Spinal cord (tissue), 10 donors: ENCODE measurements at places on chromosomes 7 and 10.

DNA sequence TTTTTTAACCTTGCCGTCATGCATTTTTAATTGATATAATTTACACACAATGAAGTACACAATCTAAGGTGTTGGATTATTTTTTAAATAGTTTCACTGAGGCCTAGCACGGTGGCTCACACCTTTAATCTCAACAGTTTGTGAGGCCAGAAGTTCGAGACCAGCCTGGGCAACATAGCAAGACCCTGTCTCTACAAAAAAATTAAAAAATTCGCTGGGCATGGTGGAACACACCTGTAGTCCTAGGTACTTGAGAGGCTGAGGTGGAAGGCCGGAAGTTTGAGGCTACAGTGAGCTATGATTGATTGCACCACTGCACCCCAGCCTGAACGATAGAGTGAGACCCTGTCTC lies 92.8 kb upstream of the OIT3 start:
- no peaks in the 10 kb centered on the region for H3K27me3 ChIP-seq
- H3K27ac ChIP-seq: no peak overlapping the region
- DNase-seq: no peak

DNA sequence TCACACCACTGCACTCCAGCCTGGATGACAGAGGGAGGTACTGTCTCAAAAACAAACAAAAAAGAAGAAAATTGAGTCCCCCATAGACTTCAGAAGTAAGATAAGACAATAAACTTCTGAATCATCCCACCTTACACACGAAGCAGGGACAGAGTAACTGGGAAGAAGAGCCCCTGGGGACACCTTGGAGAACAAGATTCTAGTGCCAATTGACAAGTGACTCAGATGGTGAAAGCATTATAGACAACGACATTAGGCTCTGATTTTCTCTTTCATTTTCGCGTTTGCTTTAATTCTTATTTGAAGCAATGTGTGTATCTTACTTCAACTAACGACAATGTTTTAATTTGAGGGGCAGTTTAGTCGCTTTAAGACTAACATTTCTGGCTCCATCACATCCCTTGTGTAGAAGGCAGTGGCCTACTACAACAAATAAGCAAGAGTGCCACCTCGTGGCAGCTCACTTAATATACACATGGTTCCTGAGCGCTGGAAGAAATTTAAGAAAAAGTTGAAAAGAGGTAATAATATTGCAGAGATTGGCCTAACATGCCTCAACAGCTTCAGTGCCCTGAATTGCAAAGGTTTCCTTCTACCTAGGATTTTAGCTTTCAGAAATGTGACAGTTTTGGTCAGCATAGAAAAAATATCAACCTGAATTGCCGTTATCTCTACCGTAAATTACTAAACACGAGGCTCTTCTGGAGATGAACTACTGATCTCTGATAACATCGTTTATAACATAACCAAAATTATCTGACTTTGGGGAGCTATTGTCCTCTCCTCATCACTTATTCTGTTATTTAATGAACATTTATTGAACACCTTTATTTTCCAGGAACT lies 36.7 kb downstream of the ASNS start:
- H3K27me3 ChIP-seq: no peaks in the 10 kb centered on the region
- no peaks in the 10 kb centered on the region for H3K4me1 ChIP-seq
- no peak overlapping the region for H3K4me3 ChIP-seq
- H3K36me3 ChIP-seq: no peaks in the 10 kb centered on the region
- peak; percentile 84 for DNase-seq

GRCh38 chr10:3790272-3790671 lies 5.3 kb upstream of the KLF6 start:
- no peak overlapping the region for H3K4me3 ChIP-seq
- DNase-seq: no peak
- H3K27me3 ChIP-seq: no peaks in the 10 kb centered on the region
- peaks cover 9% of the 10 kb centered on the region for H3K4me1 ChIP-seq
- H3K36me3 ChIP-seq: no peaks in the 10 kb centered on the region

- H3K4me1 ChIP-seq: no peaks in the 10 kb centered on the region
- no peaks in the 10 kb centered on the region for H3K36me3 ChIP-seq
- H3K27ac ChIP-seq: no peak overlapping the region
- no peak overlapping the region for H3K4me3 ChIP-seq
- no peak for DNase-seq
Measured at GRCh38 chr7:18693406-18693805, 197.9 kb downstream of the HDAC9 start.

DNA sequence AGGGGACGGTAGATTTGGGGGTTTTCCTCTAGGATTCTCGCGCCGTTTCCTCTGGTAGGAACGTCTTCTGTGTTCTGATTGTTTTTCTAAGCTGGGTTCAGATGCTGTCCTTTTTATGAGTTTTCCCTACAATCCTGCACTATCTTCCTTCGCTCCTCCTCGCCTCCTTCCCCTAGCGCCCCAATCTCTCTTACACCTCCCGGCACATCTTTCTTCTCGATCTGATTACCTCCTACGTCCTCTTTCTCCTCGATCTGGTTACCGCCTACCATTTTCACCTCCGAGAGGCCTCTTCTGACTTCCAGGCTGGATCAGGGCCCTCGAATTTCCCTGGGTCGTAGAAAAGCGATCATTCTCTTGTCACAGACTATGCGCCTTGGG lies 413 bp downstream of the BUD31 start:
- H3K4me1 ChIP-seq: peaks cover 13% of the 10 kb centered on the region
- peak overlapping the region; percentile 98 for H3K27ac ChIP-seq
- no peaks in the 10 kb centered on the region for H3K27me3 ChIP-seq

DNA sequence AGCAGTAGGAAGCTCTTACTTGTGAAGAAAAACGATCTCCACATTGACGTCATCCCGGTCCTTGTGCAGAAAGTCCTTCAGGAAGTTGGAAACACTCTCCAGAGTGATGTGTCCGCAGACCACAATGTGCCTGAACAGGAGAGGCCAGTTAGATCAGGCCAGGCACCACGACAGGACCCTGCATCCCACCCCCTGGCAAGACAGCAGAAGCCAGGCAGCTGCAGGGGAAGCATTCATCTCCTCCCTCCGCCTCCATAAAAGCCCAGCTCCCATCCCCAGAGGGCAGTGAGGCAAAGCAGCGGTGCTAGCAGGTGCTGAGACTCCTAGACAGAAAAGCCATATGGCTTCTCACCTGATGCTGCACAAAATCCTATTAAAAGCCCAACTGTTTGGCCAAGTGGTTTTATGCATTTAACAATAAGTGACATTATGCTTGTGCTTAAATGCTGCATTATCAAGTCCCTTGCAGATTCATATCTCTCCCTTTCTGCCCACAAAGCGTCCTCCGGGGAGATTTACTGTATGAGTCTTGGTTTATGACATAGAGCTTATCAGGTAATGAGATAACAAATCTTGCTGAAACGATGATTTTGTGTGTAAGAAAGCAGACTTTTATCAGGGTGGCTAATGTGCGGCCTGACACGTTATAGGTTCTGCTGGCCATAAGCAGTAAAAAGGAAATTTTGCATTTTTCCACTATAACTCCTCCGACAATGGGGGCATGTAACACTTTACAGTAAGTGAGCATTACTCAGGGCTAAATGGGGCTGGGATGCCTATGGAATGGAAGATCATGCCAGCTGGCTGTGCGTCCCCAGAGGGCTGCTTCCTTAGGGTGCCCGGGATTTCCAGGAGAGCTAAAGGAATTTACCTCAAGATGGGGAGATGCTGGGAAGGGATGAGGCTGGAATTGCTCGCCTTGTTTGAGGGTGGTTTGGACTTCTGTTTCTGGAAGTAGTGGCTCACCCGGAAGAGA lies 546.9 kb downstream of the KCNMA1 start:
- peaks cover 5% of the 10 kb centered on the region for H3K4me1 ChIP-seq
- DNase-seq: no peak
- H3K4me3 ChIP-seq: no peak overlapping the region
- H3K36me3 ChIP-seq: peaks cover 4% of the 10 kb centered on the region

GRCh38 chr7:96300502-96300901 lies 21.4 kb downstream of the SLC25A13 start:
- no peaks in the 10 kb centered on the region for H3K27me3 ChIP-seq
- H3K36me3 ChIP-seq: peaks cover 2% of the 10 kb centered on the region
- no peaks in the 10 kb centered on the region for H3K4me1 ChIP-seq
- no peak overlapping the region for H3K4me3 ChIP-seq
- no peak for DNase-seq
- H3K27ac ChIP-seq: no peak overlapping the region

DNA sequence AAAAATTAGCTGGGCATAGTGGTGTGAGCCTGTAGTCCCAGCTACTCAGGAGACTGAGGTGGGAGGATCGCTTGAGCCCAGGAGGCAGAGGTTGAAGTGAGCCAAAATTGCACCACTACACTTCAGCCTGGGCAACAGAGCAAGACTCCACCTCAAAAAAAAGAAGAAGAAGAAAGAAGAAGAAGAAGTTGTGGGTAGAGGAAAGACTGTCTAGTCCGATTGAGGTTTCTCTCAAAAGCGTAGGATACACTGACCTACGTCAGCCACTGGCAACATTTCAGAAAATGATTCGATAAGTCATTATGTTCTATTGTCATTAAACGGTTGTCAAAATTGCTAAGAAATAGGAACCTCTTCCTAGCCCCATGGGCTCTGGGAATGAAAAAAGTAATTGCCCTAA lies 22.3 kb upstream of the RHBDD2 start:
- no peaks in the 10 kb centered on the region for H3K27me3 ChIP-seq
- no peak for DNase-seq
- H3K4me3 ChIP-seq: no peak overlapping the region
- no peaks in the 10 kb centered on the region for H3K4me1 ChIP-seq

DNA sequence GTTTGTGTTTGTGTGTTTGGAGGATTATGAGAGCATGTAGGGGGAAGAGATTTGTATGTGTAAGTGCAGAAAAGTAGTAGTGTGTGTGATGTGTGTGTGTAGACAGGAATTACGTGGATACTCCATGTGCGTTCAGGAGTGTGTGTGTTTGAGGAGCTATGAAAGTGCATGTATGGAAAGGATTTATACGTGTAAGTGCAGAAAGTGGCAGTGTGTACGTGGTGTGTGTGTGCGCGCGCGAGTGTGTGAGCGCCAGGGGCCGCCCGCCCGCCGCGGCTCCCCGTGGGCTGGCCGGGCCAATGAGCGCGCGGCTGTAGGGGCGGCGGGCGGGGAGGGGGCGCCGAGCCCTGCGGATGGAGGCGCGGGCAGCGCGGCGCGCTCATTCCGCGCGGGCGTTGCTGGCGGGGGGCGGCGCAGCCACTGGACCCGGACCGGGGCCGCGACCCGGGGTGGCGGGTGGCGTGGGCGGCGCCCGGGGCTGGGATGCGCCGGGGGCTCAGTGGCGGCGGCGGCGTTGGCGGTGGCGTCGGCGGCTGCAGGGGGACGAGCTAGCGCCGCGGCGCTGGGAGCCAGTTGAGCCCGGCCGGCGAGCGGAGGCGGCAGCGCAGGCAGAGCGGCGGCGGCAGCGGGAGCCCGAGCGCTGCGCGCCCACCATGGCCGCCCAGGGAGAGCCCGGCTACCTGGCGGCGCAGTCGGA lies at the start of gene BICC1:
Gene BICC1 (plus strand): TSS at position 382 of the 697 bp plus-strand sequence. CDS start 272 bp downstream, at position 654.
- no peaks in the 10 kb centered on the region for H3K27me3 ChIP-seq
- H3K4me3 ChIP-seq: peak within 1 kb of the TSS; percentile 77
- DNase-seq: peak; percentile 92
- peaks cover 16% of the 10 kb centered on the region for H3K4me1 ChIP-seq
- H3K27ac ChIP-seq: peak within 1 kb of the TSS; percentile 86

DNA sequence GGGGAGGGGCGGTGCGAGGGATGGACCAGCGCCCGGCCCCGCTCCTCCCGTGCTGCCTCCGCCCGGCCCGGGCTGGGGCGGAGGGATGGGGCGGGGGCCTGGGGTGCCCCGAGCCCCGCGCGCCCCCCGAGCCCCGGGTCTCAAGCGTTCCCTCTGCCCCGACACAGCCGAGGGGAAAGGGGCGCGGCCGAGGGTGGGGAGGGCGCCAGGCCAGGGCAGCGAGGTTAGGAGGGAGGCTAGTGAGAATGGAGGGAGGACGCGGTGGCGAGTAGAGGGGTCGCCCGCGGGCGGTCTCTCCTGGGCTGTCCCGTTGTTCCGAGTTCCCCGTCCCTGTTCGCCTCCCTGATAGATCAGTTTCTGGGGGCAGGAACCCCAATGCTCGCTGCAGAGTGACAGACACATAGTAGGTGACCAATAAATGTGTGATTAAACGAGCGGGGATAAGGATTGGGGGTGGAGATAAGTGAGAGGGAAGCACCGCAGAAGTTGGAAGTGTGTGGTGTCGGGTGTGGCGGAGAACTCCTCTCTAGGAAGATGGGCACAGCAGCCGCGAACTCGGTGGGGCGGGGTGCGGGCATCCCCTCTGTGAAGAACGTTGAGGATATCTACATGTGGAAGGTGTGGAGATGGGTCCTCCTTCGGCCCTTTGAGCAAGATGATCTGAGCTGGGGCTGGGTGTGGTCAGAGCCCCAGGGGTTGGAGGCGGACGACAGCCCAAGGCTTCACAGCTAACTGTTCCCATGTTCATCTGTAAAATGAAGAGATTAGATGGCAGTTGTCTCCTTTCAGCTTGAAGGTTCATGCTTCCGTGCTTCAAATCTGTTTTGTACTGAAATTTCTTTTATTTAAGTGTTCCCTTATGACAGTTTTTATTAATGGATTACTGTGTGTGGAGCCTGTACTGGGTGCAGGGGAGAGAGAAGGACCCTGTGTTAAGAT lies 580 bp downstream of the ZNF775 start:
- no peaks in the 10 kb centered on the region for H3K27me3 ChIP-seq
- peaks cover 25% of the 10 kb centered on the region for H3K36me3 ChIP-seq
- DNase-seq: no peak

DNA sequence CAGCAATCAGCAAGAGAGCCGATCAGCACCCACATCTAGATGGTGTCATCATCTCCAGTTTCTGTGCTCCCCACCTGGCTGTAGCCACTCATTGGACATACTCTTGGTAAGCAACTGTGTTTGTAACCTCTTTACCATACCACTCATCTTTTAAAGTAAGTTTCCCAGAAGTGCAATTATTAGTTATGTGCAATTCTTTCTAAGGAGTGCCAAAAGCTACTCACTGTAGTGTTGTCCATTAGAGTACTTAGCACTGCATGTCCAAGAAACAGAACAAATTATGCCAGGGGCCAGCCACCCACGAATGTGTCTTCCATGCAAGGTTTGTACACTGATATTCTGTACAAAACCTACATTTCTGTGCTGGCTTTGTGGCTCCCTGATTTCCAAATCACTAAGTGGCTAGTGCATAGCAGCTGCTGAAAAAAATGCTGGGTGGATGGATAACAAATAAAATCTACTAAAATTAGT lies 131.9 kb downstream of the SRPK2 start:
- no peaks in the 10 kb centered on the region for H3K27me3 ChIP-seq
- H3K4me3 ChIP-seq: no peak overlapping the region
- H3K4me1 ChIP-seq: peaks cover 3% of the 10 kb centered on the region
- H3K36me3 ChIP-seq: no peaks in the 10 kb centered on the region
- DNase-seq: no peak

DNA sequence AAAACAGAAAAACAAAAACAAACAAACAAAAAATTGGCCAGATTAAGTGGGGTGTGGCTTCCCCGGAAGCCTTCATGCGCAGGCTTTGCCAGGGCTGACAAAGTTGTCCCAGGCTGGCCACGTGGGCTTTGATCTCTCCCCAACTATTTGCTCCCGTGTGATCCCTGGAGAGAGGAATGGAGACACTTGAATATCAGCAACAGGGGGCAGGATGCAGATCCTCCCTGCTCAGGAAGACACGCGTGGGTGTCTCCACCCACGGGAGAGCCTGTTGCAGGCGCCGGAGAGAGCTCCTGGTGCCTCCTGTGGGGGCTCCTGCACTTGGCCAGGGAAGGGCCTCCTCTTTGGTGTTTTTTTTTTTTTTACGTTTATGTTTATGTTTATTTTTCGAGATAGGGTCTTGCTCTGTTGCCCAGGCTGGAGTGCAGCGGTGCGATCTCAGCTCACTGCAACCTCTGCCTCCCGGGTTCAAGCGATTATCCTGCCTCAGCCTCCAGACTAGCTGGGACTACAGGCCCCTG lies 19.0 kb downstream of the TRIM56 start:
- DNase-seq: no peak
- H3K36me3 ChIP-seq: no peaks in the 10 kb centered on the region
- H3K27me3 ChIP-seq: no peaks in the 10 kb centered on the region
